Melanocyte of skin (primary cell): ENCODE measurements at places on chromosomes 2 and 18. TPM values are rescaled to one million over a fixed set of nuclear protein-coding genes. Genes with fewer than 3 reads are reported as not detected.

Gene GPR39
- total RNA-seq: 0.33 TPM in 1 of 2 replicates, not detected in the other

Gene R3HDM1
- total RNA-seq: 13.7 and 19.6 TPM in 2 replicates

Gene PROM2
- 0.34 and 0.36 TPM in 2 replicates for total RNA-seq

Gene COLEC12
- total RNA-seq: 0.33 and 0.77 TPM in 2 replicates

Gene DSC1
- not detected in 2 replicates for total RNA-seq

Gene ASB18
- total RNA-seq: not detected in 2 replicates
